WERI-Rb-1 (cell line): ENCODE measurements at places on chromosomes 1 and 21.

DNA sequence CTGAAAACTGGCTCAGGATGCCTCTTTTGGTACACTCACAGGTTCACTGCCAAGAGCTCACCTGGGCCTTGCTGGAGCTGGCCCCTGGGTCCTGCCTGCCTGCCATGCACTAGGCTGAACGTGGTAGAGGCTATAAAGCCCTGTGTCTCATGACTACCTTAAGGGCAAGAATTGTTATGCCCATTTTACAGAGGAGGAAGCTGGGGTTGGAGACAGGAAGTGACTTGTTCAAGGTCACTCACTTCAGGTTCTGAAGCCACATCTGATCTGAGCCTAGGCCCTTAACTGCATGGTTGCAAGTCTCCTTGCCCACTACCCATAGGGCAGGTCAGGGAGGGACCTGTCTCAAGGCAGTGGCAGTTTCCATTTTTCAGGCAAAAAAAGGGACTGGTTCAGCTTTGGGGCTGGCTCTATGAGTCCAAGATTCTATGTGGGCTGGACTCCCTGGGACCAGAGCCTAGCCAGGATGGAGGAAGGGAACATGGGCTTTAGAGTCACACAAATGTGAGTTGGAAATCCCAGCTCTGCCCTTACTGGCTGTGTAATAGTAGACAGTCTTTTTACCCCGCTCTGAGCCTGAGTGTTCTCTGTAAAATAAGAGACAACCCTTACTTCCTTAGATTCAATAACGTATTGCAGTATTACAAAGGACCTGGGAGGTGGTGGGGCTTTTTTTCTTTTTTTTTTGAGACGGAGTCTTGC, 7.8 kb downstream of the STK40 start:
- no peak for DNase-seq

DNA sequence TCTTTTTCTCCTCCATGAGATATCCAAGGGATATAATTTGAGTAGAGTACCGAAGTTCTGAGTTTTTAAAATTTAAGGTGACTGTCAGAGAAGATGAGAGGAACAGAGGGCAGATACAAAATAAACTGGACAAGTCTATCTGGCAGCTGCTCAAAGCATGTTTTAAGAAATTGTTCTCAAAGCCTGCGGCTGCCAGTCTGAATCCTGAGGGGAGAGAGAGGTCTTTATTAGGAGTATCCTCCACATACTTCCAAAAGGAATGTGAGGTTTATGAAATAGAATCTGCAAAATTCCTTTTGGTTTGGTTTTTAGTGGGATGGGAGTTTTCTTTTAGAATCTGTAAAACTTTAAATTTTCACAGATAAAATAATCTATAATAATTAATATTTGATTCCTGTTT, 41.3 kb downstream of the TTC13 start:
- DNase-seq, result no peak

GRCh38 chr1:96256130-96256790, 465.3 kb upstream of the PTBP2 start:
- no peak for DNase-seq

DNA sequence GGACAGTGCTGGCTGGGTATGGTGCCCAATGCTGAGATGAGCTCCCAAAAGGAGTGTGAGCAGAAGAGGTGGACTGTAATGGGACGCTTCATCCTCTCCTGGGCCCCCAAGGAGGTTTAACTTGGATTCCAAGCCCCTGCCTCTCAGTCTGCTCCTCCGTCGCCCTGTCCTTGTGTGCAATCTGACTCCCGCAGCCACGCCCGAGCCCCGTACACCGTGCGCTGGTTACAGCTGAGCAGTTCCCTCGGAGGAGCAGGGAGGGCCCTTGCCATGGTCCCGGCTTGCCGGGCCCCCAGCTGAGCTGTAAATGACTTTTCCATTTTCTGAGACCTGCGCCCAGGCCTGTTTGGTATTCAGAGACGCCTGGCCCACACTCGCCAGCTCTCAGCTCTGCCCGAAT, 53.7 kb downstream of the PAX7 start:
- DNase-seq, result no peak

DNA sequence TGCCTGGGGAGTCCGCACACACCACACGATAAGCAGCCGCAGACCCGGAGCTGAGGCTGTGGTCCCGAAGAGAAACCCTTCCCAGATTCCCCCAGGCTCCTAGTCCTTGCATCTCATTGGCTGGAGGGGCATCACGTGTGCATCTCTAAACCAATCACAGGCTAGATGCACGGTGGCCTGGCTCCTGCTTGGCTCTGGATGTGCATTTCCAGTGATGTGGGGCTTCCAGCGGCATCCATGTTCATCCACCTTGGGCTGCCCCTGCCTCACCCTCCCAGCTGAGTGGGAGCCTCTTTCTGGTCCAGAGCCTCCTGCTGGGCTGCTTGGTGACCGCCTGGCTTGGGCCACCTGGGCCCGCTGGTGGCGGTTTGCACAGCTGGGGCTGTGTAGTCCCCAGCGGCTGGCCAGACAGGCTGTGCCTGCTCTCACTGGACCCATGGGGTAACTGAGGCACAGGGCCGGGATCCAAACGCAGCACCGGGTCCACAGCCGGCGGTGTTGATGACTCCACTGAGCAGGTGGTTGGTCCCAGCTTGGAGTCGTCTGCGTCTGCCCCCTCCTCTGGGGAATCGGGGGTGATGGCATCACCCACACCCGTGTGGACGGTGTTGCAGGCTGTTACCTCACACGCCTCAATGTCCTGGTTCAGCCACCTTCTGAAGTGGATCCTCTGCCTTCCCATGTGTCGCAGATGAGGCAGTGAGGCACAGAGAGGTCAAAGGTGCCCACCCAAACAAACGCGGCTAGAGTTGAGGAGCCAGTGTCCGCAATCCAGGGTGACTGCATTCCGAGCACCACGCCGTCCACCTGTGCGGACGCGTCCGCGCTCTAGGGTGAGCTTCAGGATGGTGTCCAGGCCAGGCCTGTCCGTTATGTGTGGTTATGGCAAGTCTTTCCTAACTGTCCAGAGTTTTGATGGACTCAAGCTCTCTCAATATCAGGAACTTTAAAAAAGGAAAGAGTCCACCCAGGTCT, 41.3 kb downstream of the COL6A1 start:
- DNase-seq, result no peak

DNA sequence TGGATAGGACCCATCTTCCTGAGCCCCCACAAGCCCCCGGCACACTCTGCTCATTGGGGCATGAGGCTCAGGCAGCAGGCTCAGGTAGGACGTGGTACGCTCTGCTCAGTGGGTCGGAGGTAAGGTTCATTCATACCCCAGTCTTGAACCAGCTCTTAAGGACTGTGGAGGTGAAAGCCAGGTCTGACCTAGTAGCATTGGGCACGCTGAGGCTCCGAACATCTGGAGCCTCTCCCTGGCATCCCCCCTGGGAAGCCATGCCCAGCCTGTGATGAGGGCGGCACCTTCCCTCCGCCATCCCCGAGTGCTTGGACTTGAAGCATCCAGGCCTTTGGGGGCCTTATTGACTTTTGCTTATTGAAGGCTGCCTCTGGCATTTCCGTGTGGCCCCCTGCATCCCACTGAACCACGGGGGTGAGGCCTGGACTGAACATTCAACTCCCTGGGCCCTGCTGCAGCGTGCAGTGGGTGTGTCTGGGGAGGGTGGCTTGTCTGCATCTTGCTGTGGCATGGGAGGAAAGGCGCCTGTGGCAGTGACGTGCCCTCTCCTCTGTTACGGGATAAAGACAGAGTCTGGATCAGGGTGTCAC, 50.0 kb downstream of the FAAP20 start:
- DNase-seq, result no peak

- DNase-seq, result no peak
Measured at GRCh38 chr1:6914706-6915105, 129.5 kb downstream of the CAMTA1 start.

- DNase-seq, result no peak
Measured at GRCh38 chr1:65940126-65940525, 147.4 kb downstream of the PDE4B start.

GRCh38 chr1:30447701-30448100, 275.7 kb downstream of the MATN1 start:
- no peak for DNase-seq

DNA sequence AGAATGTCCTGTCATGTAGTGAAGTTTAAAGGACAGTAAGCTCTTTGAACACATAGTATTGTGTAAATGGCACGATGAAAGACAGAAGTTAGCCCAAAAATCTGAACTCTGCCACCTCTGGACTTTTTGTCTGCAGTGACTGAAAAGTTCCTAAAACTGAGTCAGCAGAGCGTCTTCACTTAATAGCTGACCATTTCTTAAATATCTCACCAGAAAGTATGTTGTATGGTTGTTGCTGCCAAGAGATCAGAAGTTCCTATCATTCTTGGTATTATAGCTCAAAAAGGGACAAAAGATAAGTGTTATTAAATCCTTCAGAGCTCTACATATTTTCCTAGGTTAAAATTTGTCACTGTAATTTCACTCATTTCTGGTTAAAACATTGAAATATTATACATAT, 1003.0 kb downstream of the TTLL7 start:
- DNase-seq, result no peak

DNA sequence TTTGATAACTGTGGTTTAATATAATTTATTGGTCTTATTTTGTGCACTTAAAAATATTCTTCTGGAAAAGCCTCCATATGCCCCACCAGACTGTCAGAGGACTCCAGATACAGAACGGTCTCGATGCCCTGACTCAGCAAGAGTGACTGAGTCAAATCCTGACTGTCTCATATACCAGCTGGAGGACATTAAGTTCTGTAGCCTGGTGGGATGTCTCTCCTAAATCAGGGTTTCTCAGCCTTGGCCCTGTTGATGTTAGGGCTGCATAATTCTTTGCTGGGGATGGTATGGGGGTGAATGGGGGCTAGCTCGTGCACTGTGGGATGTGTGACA, 67.7 kb upstream of the TLR5 start:
- DNase-seq, result no peak
